Right cardiac atrium (tissue), 5 donors: ENCODE measurements at places on chromosomes 5 and 9.

GRCh38 chr5:34529581-34530331, 126.4 kb upstream of the RAI14 start:
- DNase-seq = no peak

- no peak for DNase-seq
These were observed 17.4 kb upstream of the LARP1 start for GRCh38 chr5:154737667-154738320.

DNA sequence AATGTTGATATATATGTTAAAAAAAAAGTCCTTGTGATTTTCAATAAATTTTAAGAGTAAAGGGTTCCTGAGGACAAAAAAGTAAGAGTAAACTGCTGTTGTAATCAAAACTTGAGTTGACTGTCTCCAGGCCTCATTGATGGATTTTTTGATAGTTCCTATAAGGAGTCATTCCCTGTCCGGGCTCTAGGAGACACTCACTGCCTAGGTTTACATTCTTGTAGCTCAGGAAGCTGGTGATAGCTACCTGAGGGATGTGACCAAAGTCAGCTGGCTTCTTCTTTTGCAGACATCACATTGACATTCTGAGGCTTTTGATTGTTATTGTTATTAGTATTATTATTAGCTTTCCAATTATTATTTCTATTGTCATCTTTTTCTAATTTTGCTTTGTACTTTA, 116.5 kb upstream of the FBXL7 start:
- DNase-seq = no peak

- no peak for DNase-seq
These were observed 26.9 kb downstream of the PTPA start for GRCh38 chr9:129138144-129138462.

- DNase-seq = no peak
These were observed 22.4 kb upstream of the LTC4S start for GRCh38 chr5:179771311-179771895.

DNA sequence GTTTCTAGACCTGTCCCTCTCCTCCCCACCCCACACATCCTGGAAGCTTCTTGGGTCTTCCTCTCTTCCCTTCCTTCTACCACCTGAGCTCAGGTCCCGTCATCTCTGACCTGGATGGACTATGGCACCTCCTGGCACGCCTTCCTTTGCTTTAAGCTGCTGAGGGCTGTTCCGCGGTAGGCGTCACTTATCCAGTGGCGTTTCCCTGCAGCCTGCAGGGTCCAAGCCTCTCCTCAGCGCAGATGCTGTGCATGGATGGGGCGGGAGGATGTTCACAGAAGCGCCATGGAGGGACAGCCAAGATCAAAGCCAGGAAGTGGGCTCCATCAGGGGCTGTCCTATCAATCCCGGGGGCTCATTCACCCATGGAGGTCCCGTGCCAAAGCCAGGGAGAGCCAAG, 23.8 kb upstream of the CNOT6 start:
- no peak for DNase-seq

DNA sequence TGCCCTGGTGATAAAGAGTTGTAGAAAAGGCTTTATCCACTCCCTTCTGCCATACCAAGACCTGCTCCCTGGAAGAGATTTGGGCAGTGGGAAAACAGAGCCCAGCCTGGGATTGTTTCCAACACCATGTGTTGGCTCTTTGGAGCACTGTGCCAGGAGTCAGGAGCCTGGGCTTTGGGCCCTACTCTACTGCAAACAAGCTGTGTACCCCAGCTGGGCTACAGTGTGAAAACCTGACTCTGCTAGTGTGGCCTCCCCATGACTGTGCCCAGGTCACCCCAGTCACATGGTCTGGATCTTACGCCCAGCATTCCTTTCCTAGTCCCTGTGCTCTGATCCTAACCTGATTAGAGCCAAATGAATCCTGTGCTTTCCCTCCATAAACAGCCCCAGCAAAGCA, 39.3 kb upstream of the SHB start:
- DNase-seq = no peak

DNA sequence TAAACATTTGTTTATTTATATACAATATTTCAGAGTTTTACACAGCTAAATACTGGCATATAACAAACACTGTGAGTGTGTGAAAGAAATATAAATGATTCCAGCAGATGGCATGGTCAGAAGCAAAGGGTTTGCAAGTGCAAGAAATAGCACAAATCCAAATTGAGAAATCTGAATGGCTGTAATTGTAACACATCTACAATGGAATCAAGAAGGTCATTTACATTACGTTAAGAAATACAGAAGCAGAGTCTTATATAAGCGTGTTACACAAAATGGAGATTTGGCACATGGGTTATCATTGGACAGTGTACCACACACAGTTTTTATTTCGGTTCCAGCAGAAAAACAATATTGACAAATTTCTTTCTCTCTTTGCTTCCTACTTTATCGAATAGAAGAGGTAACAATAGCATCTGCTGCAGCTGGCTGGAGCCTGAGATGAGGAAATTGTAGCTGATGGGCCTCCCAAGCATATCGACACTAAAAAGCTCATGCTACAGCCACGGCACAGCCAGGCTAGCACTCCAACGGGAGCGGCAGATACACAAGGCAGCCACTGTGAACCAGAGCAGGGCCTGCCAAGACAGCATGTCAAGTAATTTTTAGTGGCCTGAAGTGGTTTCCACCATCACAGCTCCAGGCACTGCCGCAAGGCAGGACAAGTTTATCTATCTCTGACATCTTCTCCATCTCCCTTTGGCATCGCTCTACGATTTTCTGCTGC, 564.6 kb upstream of the DMAC1 start:
- DNase-seq = no peak

DNA sequence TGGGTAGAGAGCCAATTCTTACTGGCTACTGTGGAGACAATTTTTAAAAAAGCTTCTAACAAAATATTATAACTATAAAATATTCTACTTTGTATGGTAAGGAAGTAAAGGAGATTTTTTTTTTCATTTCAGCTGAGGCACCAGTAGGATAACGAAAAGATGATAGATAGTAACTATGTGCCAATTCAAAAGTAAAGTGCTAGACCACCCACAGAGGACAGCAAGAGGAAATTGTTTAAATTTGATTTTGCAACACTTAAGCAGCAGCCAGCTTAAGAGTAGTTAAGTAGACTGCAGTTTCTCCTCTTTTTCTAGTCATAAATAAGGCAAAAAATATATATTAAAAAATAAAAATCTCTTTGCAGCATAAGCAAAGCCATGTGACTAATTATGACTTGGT, 1539.3 kb upstream of the ACO1 start:
- DNase-seq = no peak

DNA sequence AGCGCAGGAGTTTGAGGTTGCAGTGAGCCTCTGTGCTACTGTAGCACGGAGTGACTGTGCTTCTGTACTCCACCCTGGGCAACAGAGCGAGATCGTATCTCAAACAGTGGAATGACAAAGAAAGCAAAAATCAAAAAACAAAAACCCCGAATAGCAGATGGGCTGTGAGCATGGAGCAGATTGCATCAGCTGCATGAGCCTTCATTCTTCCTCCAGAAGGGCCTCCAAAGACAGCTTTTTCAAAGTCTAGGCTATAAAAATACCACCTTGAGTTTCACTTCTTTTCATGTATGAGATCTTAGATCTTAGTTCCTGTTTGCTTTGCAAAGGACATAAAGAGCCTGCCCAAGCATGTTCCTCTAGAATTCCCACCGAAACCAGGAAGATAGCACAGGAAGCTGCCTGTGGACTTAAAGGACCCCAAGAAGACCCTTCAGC, 15.0 kb upstream of the HSPB3 start:
- no peak for DNase-seq

DNA sequence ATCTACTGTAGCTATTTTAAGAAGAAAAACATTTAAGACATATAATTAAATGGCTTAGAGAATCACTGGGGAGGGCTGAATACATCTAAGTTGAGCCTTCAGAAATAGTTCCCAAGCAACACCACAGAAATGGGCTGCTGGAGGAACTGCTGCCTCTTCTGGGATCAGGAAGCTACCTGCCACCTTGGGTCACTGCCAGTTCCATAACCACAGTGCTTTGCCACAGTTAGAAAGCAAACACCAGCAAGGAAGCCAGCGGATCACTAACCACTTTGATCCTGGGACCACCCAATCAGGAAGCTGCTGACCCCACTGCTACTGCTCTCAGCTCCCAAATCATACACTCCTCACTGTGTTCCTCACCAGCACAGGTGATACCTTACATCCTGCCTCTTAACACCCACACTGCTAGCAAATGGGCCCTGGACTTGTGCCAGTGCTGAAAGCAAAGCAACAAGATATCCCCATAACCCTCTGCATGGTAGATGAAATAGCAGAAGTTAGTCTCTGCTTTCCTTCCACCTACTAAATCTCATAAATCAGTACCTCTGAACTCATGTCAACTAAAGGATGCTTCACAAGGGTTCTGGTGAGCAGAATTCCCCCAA, 346.9 kb downstream of the DEPDC1B start:
- DNase-seq = no peak

- DNase-seq = no peak
These were observed 44.0 kb downstream of the MED27 start for GRCh38 chr9:132035679-132036078.

GRCh38 chr5:543351-543750, 19.1 kb upstream of the SLC9A3 start:
- DNase-seq = peak; percentile 21

GRCh38 chr5:154721481-154722058, 33.6 kb upstream of the LARP1 start:
- no peak for DNase-seq
